Hepatic stellate cell (primary cell): ENCODE measurements at places on chromosomes 2 and 18.

DNA sequence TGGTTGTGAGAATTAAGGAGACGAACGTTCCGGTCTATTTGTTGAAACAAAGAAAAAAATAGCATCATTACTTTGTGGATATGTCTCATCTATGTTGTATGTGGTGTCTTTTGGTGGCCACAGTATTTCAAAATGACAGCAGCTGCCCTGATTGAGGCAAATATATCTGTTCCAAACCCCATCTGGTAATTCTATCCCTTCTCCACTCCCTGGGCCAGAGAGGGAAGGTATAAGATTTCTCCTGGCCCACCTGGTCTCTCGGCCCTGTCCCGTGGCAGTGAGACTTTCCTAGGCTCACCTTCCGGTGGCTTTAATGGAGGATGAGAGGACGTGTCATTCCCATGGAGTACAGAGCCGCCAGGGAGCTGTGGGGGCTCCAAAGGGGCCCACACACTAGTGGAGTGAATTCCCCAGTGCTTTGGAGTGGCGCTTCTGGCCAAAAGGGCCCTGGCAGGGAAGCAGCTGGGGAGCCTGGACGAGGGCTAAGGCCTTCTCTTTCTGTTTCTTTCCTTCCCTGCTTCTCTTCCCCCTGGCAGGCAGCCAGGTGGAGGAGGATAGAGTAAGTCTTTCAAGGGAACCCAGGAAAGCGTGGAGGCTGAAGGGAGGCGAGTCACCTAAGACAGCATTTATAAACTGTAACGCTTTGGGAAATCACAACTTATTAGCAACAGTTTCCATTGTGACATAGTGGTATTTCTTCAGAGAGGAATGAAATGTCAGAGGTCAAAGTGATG, 5.6 kb downstream of the FOSL2 start:
- no peak for DNase-seq

DNA sequence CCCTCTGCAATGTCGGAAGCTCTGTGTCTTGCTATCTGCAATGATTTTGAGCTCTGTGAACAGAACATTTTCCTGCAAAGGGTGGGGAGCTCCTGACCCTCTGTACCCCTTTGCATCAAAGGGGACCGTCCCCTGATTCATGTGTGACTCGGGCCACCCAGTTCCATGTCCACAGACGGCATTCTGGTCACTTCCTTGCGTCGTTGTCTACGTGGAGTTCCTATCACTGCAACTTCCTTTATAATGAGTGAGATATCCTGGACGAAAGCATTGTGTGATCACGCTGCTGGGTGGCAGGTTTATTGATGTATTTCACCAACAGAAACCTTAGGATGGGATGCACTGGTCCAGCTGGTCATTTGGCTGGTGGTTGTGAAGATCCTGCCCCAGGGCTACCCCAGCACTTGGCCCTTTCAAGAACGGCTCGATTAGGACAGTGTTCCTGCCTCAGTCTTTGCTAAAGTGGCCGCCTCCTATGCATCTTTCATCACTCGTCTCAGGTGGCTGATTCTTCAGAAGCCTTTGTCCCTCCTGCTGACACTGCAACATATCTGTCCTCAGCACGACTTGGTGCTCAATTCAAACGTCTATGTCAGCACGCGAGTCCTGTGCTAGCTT, 202.7 kb downstream of the ACKR3 start:
- no peak for DNase-seq

DNA sequence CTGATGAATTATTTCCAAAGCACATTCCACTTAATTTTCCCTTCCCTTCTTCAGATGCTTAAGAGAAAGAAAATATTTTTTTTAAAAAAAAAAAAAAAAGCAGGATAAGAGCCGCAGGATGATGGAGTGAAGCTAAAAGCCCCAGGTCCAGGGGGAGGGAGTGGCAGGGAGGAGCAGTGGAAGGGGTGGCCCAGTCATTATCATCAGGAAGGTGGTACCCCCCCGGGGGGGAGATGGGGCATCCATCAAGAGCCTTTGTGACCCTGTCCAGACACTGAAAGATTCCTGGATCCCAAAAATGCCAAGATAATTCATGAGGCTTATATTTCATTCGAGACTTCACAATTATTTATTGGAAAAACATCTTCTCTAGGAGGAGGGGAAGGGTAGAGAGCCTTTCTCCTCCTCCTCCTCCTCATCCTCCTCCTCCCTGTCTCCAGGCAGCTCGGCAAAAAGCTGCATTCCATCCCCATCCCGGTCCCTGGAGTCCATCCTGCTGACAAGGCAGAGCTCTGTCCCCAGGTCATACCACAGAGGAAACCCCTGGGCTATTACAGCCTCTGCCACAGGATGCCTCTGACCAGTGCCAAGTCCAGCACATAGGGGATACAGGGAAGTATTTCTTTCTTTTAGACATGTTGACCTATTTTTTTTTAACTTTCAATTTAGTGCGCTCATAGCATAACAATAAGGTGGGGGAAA, 125.3 kb downstream of the TWIST2 start:
- DNase-seq, result peak; percentile 74

DNA sequence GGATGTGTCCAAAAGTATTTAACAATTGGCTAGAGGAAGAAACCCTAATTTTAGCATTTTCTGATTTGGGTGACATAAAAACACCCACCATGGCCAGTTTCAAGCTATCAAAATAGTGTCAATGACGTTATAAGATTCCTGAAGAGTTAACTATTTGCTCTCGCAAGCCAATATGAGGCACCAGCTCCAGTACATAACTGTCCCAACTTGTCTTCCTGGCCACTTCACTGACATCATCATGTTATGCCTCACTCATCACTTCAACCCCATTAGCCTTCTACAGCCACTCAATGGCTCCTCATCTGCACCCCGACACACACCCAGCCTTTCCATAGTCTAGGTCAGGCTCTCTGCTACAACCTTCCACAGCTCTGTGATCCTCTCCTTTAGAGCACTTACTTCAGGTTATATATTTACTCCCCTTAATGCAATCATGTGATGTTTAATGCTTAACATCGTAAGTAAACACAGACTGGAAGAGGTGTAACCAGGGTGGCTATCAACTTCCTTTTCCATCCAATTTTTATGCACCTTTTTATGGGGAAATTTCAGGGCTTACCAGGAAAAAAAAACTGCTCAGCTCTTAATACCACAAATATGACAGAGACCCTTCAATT, 158.7 kb downstream of the VWC2L start:
- DNase-seq, result no peak
